ENCODE measurements at places on chromosomes 2 and 18.

GRCh38 chr2:130160131-130160530 is 15.2 kb upstream of the CCDC74B start:
- DNase-seq: no peak
- no peaks in the 10 kb centered on the region for H3K36me3 ChIP-seq
- no peaks in the 10 kb centered on the region for H3K27me3 ChIP-seq
- H3K4me1 ChIP-seq: peaks cover 37% of the 10 kb centered on the region

- H3K27ac ChIP-seq: no peak overlapping the region
- peak overlapping the region; percentile 36 for H3K4me3 ChIP-seq
- peak; percentile 1 for DNase-seq
- H3K4me1 ChIP-seq: peaks cover 22% of the 10 kb centered on the region
These were observed 122.2 kb downstream of the NCOA1 start for GRCh38 chr2:24613154-24613814.

- H3K4me1 ChIP-seq: peaks cover 6% of the 10 kb centered on the region
- peak overlapping the region; percentile 30 for H3K27ac ChIP-seq
- no peaks in the 10 kb centered on the region for H3K36me3 ChIP-seq
- peak overlapping the region; percentile 81 for H3K4me3 ChIP-seq
These were observed 1.2 kb downstream of the MXD1 start for GRCh38 chr2:69916106-69916505.

- DNase-seq: no peak
- no peak within 1 kb of the TSS for H3K27ac ChIP-seq
- peaks cover 33% of the 10 kb centered on the region for H3K27me3 ChIP-seq
- H3K36me3 ChIP-seq: no peaks in the 10 kb centered on the region
These were observed at the start of gene LHCGR for GRCh38 chr2:48755473-48755872. TSS of gene LHCGR (minus strand) at chr2:48755724. CDS start at chr2:48755671, 53 bp downstream.

- H3K36me3 ChIP-seq: no peaks in the 10 kb centered on the region
- no peaks in the 10 kb centered on the region for H3K4me1 ChIP-seq
- no peak overlapping the region for H3K27ac ChIP-seq
- H3K27me3 ChIP-seq: no peaks in the 10 kb centered on the region
These were observed 1563.1 kb downstream of the LRP1B start for GRCh38 chr2:140567734-140568133.

- no peaks in the 10 kb centered on the region for H3K36me3 ChIP-seq
- no peak overlapping the region for H3K4me3 ChIP-seq
- H3K27me3 ChIP-seq: no peaks in the 10 kb centered on the region
- H3K4me1 ChIP-seq: no peaks in the 10 kb centered on the region
These were observed 196.4 kb downstream of the NOL4 start for GRCh38 chr18:34028324-34028723.

DNA sequence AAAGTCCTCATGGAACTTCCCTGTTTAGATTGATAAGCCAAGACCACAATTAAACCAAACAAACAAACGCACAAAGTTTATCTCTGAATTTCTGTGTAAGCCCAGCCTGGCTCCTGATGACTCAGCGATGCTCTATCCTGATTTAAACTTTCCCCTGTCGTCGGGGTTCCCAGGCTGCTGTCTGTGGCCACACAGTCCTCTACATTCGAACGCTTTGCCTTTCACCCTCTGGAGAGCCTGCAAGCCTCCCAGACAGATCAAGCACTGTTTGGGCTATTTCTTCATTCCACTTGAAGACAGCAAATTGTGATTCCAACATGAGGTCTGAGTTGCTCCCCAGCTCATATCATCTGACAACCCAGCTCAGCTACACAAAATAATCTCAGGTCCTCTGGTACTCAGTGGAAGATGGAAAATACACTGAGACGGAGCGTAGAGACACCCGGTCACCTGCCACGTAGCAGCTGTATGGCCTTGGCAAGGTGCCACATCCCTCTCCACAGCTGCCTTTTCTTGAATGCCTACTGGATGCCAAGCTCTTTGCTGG is 51.2 kb downstream of the CYRIA start:
- H3K4me3 ChIP-seq: no peak overlapping the region
- peaks cover 41% of the 10 kb centered on the region for H3K4me1 ChIP-seq
- peaks cover 36% of the 10 kb centered on the region for H3K36me3 ChIP-seq

DNA sequence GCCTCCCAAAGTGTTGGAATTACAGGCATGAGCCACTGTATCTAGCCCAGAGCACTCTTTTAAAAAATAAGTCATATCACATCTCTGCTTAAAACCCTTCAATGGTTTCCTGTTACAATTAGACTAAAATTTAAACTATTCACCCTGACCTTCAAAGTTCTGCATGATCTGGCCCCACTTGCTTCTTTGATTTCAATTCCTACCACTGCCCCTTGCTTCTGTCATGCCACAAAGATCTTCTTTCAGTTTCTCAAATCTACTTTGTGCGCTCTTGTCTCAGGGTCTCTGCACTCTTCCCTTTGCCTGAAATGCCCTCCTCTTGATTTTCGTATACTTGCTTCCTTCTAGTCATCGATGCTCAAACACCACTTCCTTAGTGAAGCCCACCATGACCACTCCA is 213.0 kb downstream of the TMEM247 start:
- no peak overlapping the region for H3K27ac ChIP-seq
- peak overlapping the region; percentile 62 for H3K4me3 ChIP-seq
- H3K4me1 ChIP-seq: peaks cover 20% of the 10 kb centered on the region

- no peaks in the 10 kb centered on the region for H3K4me1 ChIP-seq
- H3K36me3 ChIP-seq: peaks cover 9% of the 10 kb centered on the region
- no peak for DNase-seq
- H3K27ac ChIP-seq: no peak overlapping the region
- H3K4me3 ChIP-seq: no peak overlapping the region
- H3K27me3 ChIP-seq: peaks cover 16% of the 10 kb centered on the region
These were observed 93.7 kb downstream of the TPGS2 start for GRCh38 chr18:36735130-36735529.

DNA sequence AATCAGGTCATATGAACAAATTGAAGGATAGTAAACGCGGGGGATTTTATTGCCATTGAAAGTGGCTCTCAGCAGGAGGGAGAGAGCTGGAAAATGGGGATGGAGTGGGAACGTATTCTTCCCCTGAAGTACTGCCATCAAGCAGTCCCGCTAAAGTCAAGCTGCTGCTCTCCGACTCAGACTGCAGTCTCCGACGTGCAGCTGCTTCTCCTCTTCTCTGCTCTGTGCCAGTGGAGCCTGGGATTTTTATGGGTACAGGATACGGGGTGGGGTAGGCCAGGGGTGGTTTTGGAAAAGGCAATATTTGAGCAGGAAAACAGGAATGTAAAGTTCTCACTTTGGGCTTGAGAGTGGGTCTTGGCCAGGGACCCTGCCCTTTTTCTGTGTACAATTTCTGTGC is 33.0 kb downstream of the KCTD18 start:
- no peaks in the 10 kb centered on the region for H3K36me3 ChIP-seq
- no peak overlapping the region for H3K4me3 ChIP-seq

- H3K36me3 ChIP-seq: no peaks in the 10 kb centered on the region
- H3K27ac ChIP-seq: no peak overlapping the region
- H3K4me3 ChIP-seq: no peak overlapping the region
These were observed 3.5 kb downstream of the CRIM1 start for GRCh38 chr2:36359067-36359466.

GRCh38 chr18:23990474-23991410 is 23.8 kb upstream of the TTC39C start:
- H3K27ac ChIP-seq: no peak overlapping the region
- no peak overlapping the region for H3K4me3 ChIP-seq
- no peak for DNase-seq
- no peaks in the 10 kb centered on the region for H3K27me3 ChIP-seq
- H3K4me1 ChIP-seq: peaks cover 2% of the 10 kb centered on the region
- H3K36me3 ChIP-seq: no peaks in the 10 kb centered on the region

- peak overlapping the region; percentile 51 for H3K4me3 ChIP-seq
- H3K4me1 ChIP-seq: peaks cover 19% of the 10 kb centered on the region
- no peak overlapping the region for H3K27ac ChIP-seq
- no peak for DNase-seq
- no peaks in the 10 kb centered on the region for H3K36me3 ChIP-seq
These were observed 1.1 kb upstream of the CDH2 start for GRCh38 chr18:28177828-28178635.

GRCh38 chr2:45283764-45284620 is 274.7 kb upstream of the SIX2 start:
- no peaks in the 10 kb centered on the region for H3K36me3 ChIP-seq
- no peak overlapping the region for H3K4me3 ChIP-seq
- DNase-seq: no peak
- H3K4me1 ChIP-seq: no peaks in the 10 kb centered on the region
- no peak overlapping the region for H3K27ac ChIP-seq
- peaks cover 32% of the 10 kb centered on the region for H3K27me3 ChIP-seq

DNA sequence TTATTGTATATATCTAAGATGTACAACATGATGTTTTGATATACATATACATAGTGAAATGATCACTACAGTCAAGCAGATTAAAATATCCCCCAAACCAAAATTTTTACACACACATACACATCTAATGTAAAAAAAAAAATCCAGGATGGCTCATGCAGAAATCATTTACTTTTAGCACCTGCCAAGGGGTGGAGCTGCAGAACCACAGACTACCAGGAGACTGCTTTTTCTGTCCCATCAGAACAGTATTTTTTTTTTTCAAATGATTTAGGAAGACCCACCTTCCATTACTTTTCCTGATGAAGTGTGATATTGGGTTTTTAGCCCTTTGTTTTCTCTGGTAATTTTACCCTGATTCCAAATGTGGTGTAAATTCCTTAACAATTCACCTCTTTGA is 61.9 kb downstream of the AQP4 start:
- DNase-seq: no peak
- H3K27me3 ChIP-seq: no peaks in the 10 kb centered on the region
- no peak overlapping the region for H3K27ac ChIP-seq
- H3K4me3 ChIP-seq: no peak overlapping the region
- H3K36me3 ChIP-seq: no peaks in the 10 kb centered on the region

- no peaks in the 10 kb centered on the region for H3K4me1 ChIP-seq
- H3K27me3 ChIP-seq: peaks cover 8% of the 10 kb centered on the region
- DNase-seq: no peak
- H3K27ac ChIP-seq: no peak overlapping the region
These were observed 5.0 kb downstream of the HRH4 start for GRCh38 chr18:24465486-24465885.

GRCh38 chr2:54100772-54101171 is 14.6 kb upstream of the ACYP2 start:
- no peak for DNase-seq
- H3K36me3 ChIP-seq: peaks cover 5% of the 10 kb centered on the region
- peak overlapping the region; percentile 97 for H3K27ac ChIP-seq
- H3K27me3 ChIP-seq: no peaks in the 10 kb centered on the region
- H3K4me1 ChIP-seq: peaks cover 74% of the 10 kb centered on the region
- H3K4me3 ChIP-seq: peak overlapping the region; percentile 54

DNA sequence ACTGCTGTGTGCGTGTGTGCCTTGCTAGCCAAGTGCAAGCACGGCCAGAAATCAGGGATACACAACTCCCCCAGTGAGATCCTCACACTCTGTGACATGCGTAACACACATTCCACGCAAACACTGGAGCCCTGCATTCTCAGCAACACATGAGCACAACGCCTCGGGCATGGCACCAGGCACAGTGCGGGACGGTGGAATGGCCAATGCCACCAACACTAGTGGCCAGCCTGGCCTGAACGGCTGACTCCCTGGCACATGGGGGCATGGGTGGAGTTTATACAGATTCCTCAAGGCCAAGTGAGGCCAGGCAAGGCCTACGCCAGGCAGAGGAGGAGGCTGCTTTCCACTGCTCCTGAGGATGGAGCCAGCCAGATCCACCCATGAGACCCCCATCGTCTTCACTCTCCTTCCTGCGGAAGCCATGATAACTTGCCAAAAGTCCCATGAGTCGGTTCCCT is 56.2 kb downstream of the ANKMY1 start:
- H3K4me3 ChIP-seq: no peak overlapping the region
- H3K27ac ChIP-seq: no peak overlapping the region
- no peaks in the 10 kb centered on the region for H3K4me1 ChIP-seq
- H3K27me3 ChIP-seq: no peaks in the 10 kb centered on the region
- DNase-seq: no peak

- H3K4me1 ChIP-seq: no peaks in the 10 kb centered on the region
- DNase-seq: no peak
- no peaks in the 10 kb centered on the region for H3K27me3 ChIP-seq
- H3K36me3 ChIP-seq: no peaks in the 10 kb centered on the region
- no peak overlapping the region for H3K27ac ChIP-seq
These were observed 219.7 kb upstream of the HS6ST1 start for GRCh38 chr2:128538396-128538795.

GRCh38 chr18:74496508-74497323 is 553 bp downstream of the CNDP2 start:
- no peaks in the 10 kb centered on the region for H3K27me3 ChIP-seq
- peak overlapping the region; percentile 98 for H3K4me3 ChIP-seq
- H3K27ac ChIP-seq: peak overlapping the region; percentile 96
- H3K4me1 ChIP-seq: peaks cover 61% of the 10 kb centered on the region

- H3K4me3 ChIP-seq: no peak overlapping the region
- no peaks in the 10 kb centered on the region for H3K27me3 ChIP-seq
- DNase-seq: no peak
- no peak overlapping the region for H3K27ac ChIP-seq
These were observed 818.4 kb downstream of the SOCS6 start for GRCh38 chr18:71107244-71107643.

GRCh38 chr2:133561045-133561852 is 7.0 kb downstream of the NCKAP5 start:
- no peaks in the 10 kb centered on the region for H3K4me1 ChIP-seq
- no peak overlapping the region for H3K27ac ChIP-seq
- DNase-seq: no peak
- peaks cover 12% of the 10 kb centered on the region for H3K27me3 ChIP-seq

GRCh38 chr2:128446874-128447537 is 128.3 kb upstream of the HS6ST1 start:
- H3K27ac ChIP-seq: peak overlapping the region; percentile 38
- H3K4me3 ChIP-seq: no peak overlapping the region
- H3K27me3 ChIP-seq: peaks cover 6% of the 10 kb centered on the region

- no peaks in the 10 kb centered on the region for H3K4me1 ChIP-seq
- no peak for DNase-seq
- H3K27me3 ChIP-seq: peaks cover 3% of the 10 kb centered on the region
- H3K4me3 ChIP-seq: no peak overlapping the region
- H3K27ac ChIP-seq: no peak overlapping the region
These were observed 68.2 kb downstream of the DCDC2C start for GRCh38 chr2:3771576-3771975.

DNA sequence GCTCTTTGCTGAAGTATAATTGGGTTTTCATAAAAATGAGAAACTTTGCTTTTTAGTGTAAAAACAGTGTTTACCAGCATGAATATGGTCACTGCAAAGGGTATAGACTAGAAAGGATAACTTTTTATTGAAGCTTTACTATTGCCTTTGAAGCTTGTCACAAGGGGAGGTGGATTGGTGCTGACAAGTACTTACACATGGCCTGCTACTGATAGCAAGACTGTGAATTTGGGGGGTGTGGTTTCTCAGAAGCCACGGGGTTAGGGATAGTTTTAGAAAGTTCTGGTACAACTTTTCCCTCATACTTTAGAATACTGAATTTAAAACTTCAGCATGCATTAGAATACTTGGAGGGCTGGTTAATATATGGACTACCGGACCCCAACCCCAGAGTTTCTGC is 294.1 kb downstream of the SOCS6 start:
- no peak overlapping the region for H3K4me3 ChIP-seq
- DNase-seq: no peak
- H3K27me3 ChIP-seq: peaks cover 4% of the 10 kb centered on the region
- H3K4me1 ChIP-seq: no peaks in the 10 kb centered on the region

- no peak for DNase-seq
- no peaks in the 10 kb centered on the region for H3K27me3 ChIP-seq
- H3K4me1 ChIP-seq: peaks cover 11% of the 10 kb centered on the region
- H3K36me3 ChIP-seq: peaks cover 7% of the 10 kb centered on the region
- H3K4me3 ChIP-seq: no peak overlapping the region
These were observed 249.8 kb downstream of the ARHGAP15 start for GRCh38 chr2:143378996-143379395.

- H3K4me3 ChIP-seq: peak within 1 kb of the TSS; percentile 84
- DNase-seq: peak; percentile 69
These were observed at the start of gene ELAC1 for GRCh38 chr18:50967714-50968661. TSS of gene ELAC1 (plus strand) at chr18:50968040. CDS start at chr18:50974405, 6,365 bp downstream.

All from naive B cell (primary cell).